ENCODE measurements at places on chromosomes 4 and X.

- DNase-seq = no peak
These were observed 43.6 kb downstream of the ACOX3 start for GRCh38 chr4:8396762-8397406.

- DNase-seq = no peak
These were observed 199.1 kb downstream of the ARHGEF9 start for GRCh38 chrX:63585936-63586335.

DNA sequence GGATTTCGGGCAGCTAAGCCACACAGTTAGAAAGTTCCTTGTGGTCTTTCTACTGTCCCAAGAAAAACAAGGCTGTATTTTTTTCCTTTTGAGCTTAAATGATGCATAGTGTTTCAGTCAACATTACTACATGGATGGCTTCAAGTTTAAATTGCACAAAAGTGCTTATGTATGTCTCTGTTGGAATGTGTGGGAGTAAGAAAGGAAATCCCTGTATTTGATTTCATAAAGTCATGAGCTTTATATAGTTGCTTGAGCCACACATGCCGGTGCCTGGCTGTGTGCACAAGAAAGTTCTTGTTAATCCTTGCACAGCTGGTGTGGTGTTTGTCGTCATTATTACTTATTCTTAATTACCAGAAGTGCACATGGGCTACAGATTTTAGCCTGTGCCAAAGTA lies 262.2 kb downstream of the ARHGAP10 start:
- no peak for DNase-seq

DNA sequence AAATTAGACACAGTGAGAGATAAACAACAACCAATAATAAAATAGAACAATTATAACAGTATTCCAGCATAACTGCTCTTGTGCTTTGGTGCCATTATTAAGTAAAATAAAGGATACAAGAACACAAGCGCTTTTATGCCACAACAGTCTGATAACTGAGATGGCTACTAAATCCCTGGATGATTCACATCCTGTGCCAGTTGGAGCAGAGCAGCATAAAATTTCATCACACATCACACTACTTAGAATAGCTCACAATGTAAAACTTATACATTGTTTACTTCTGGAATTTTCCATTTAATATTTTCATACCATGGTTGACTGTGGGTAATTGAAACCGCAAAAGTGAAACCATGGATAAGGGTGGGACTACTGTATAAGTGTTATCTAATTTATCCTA lies 399.9 kb upstream of the CNKSR2 start:
- DNase-seq = no peak

DNA sequence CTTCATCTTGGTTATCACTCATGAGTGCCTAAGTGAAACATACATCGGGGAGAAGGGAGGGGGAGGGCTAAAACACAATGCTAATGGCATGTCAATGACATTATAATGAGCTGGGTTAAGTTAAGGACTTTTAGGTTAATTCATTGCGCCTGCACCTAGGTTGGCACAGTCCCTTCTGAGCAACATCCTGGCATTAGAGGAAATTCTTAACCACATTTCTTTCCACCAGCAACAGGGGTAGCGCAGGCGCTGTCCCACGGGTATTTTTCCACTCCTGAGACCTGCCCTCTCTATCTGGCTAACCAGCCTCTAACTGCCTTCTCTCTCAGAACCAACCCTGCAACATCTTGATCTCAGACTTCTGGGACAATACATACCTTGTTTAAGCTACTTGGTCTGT lies 39.0 kb upstream of the PROM1 start:
- no peak for DNase-seq

DNA sequence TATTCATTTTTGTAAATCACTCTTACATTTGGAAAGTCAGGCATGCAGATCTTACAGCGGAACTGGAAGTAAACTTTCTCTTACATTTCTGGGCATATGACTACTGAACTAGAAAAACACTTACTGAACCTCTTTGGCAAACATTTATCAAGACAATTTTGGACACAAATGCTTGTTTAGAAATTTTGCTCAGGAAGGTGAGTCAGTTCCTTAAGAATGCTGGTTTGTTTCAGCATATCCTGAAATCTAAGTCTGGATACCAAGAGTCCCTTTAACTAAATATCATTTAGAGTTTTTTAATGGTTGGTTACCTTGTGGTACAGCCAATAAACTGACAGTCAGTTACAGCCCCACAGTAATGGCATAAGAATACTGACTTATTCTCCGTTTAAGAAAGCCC lies 15.0 kb downstream of the SHISA3 start:
- no peak for DNase-seq

- no peak for DNase-seq
These were observed 46.2 kb downstream of the SLC9A7 start for GRCh38 chrX:46712764-46713163.

Data from NCI-H446 (cell line).